ENCODE measurements at places on chromosomes 6 and 20.
A peak's percentile ranks its signal among the peaks of the same experiment; 100 is the strongest.

- no peak for DNase-seq
These were observed 3.8 kb downstream of the TRAF3IP2 start for GRCh38 chr6:111601886-111602285.

- no peak for DNase-seq
These were observed 263.1 kb upstream of the ZFP64 start for GRCh38 chr20:52454660-52455059.

GRCh38 chr20:35215066-35215956 lies 11.2 kb upstream of the MMP24 start:
- DNase-seq: no peak

DNA sequence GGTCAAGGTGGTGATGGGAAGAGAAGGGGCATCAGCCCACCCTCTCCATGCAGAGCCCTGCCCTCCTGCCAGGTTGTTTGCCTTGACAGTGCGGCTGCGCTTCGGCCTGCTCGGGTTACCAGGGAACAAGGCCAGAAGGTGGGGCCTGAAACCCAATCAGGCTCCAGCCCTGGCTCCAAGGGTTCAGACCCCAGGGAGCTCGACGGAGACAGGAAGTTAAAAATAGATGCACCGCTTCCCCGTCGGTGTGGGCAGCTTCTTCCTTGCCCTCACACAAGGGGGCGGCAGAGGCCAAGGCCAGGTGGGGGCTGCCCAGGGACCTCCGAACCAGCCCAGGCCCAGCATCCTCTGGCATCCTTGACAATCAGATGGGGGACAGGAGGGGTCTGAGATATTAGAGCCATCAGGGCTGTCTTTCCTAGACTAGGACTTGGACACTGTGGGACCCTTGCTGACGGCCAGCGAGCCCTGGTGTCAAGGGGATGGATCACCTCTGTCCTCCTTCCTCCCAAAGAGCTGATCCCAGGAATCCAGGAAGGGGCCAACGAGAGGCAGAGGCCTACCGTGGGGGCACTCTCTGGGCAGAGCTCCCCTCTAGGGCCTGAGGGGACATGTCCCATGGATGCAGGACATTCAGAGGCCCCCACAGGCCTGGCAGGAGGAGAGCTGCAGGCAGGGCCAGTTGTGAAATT lies 65.2 kb downstream of the RIPOR3 start:
- DNase-seq: peak; percentile 32

- peak; percentile 28 for DNase-seq
These were observed 454.6 kb upstream of the MARCKS start for GRCh38 chr6:113402544-113402943.

DNA sequence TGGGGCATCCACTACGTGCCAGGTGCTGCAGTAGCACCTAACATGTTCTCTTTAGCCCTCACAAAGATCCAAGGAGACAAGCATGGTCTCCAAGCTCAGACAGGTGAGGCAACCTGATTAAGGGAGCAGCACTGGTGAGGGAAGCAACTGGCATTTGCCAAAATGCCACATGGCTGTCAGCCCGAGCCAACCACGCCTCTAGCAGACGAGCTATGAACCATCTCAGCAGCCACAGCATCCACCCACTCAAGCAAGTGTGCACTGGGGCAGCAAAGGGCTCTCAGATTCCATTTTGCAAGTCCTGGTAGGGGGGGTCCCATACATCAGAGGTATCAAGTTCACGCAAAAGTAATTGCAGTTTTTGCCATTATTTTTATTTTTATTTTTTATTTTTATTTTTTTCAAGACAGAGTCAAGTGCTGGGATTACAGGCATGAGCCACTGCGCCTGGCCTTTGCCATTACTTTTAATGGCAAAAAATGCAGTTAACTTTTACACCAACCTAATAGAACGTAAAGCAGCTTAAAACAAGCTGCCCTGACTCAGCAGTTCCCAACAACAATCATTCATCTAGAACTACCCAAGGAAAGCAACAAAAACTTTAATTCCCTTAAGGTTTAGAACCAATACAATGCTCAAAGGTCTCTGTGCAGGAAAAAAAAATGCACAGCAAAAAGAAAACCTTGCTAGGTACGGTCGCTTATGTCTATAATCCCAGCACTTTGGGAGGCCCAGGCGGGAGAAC lies 36.3 kb upstream of the SPDEF start:
- no peak for DNase-seq

DNA sequence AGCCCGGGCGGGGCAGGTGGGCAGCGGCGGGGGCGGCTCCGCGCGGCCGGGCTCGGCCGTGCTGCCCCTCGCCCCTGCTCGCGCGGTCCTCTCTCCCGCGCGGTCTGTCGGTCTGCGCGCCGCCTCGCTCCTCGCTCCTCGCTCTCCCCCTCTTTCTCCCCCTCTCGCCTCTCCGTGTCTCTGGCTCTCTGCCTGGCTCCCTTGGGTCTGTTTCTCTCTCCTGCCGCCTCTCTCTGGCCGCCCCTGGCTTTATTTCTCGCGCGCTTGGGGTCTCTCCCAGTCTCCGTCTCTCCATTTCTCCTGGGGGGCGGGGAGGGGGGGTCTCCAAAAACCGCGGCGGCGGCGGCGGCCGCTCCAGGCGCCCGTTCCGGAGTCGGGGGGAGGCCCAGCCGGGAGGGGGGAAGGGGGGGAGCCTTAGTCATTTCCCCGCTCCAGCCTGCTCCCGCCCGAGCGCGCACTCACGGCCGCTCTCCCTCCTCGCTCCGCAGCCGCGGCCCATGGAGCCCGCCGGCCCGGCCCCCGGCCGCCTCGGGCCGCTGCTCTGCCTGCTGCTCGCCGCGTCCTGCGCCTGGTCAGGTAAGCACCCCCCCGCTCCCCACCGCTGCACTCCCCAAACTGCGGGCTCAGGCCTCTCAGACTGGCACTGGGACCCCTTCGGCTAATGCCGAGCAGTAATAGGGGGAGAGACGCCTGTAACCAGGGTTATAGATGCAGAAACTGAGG lies at the start of gene SIRPA:
TSS of gene SIRPA (plus strand) at position 457 of the 723 bp plus-strand sequence. CDS start at position 498, 41 bp downstream.
- DNase-seq: peak; percentile 47

GRCh38 chr20:49906101-49906604 lies 9.2 kb downstream of the SPATA2 start:
- DNase-seq: no peak
